ENCODE measurements at places on chromosomes 3 and 15. TPM values are rescaled to one million over a fixed set of nuclear protein-coding genes. Genes with fewer than 3 reads are reported as not detected.

GRCh38 chr3:36557021-36557707, 176.9 kb downstream of the STAC start:
- H3K36me3 ChIP-seq = no peaks in the 10 kb centered on the region
- no peak overlapping the region for H3K27ac ChIP-seq
- no peaks in the 10 kb centered on the region for H3K4me1 ChIP-seq

- no peak for DNase-seq
- H3K4me1 ChIP-seq = no peaks in the 10 kb centered on the region
- no peaks in the 10 kb centered on the region for H3K27me3 ChIP-seq
- no peak overlapping the region for H3K4me3 ChIP-seq
Measured at GRCh38 chr3:126711121-126711760, 7.2 kb downstream of the CHCHD6 start.

DNA sequence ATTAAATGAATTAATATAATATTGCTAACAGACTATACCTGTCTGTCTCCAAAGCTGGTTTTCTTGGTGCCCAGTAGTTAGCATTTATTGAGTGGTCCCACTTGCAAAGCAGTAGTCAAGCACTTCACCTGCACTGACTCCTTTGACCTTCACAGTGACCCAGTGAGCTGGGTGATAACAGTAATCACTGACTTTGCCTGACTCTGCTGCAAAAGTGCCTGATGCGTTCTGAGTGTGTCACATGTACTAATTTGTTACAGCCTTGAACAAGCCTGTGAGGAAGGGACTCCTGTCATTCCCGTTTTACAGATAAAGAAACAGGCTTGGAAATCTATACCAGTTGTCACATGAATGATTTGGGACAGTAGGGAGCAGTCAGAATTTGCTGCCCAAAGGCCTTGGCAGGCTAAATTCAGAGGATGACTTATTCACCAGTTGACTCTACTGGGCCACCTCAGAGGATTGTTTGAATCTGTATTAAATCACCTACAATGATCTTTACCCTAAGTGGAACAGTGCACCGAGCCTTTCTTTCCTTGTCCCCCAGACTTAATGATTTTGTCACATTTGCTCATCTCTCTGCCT, 116.6 kb upstream of the PLXNA1 start:
- H3K4me1 ChIP-seq = no peaks in the 10 kb centered on the region
- no peak for DNase-seq
- no peak overlapping the region for H3K4me3 ChIP-seq
- H3K27me3 ChIP-seq = no peaks in the 10 kb centered on the region
- no peak overlapping the region for H3K27ac ChIP-seq
- H3K36me3 ChIP-seq = no peaks in the 10 kb centered on the region

DNA sequence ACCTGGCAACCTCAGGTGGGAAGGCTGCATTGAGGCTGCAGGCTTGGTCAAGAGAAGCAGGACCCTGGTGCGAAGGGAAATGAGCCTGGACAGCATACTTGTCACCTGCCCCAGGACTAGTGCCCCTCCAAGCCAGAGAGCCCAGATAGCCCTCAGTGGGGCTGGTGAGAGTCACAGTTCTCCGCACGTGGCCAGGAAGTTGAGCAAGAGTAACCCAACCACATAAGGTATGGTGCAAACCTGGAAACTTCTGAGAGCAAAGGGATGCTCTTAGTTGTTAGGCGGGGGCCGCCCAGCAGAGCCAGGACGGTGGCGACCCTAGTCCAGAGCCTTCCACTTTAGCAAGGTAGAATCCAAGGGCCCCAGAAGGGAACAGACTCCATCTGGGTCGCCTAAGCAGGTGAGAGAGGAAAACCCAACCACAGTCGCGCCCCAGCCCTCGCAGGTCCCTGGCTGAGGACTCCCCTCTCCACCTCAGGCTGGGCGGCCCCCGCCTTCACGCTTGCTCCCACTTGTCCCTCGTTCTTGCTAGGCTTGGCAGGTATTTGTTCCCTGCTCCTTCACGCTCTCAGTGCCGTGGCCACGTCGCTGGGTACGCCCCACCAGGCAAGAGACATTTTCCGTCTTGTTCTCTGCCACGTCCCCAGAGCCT, 1.1 kb upstream of the VPS18 start:
- H3K4me3 ChIP-seq = no peak overlapping the region
- peaks cover 18% of the 10 kb centered on the region for H3K4me1 ChIP-seq
- no peak overlapping the region for H3K27ac ChIP-seq
- H3K27me3 ChIP-seq = no peaks in the 10 kb centered on the region
- H3K36me3 ChIP-seq = no peaks in the 10 kb centered on the region
- no peak for DNase-seq

ROPN1B gene
- total RNA-seq = 0.78 TPM
